LHCN-M2 (cell line): ENCODE measurements at places on chromosomes 2 and 18. TPM values are rescaled to one million over a fixed set of nuclear protein-coding genes. Genes with fewer than 3 reads are reported as not detected.

- DNase-seq = no peak
Measured at GRCh38 chr2:174342686-174343342, 8.1 kb downstream of the SP9 start.

DNA sequence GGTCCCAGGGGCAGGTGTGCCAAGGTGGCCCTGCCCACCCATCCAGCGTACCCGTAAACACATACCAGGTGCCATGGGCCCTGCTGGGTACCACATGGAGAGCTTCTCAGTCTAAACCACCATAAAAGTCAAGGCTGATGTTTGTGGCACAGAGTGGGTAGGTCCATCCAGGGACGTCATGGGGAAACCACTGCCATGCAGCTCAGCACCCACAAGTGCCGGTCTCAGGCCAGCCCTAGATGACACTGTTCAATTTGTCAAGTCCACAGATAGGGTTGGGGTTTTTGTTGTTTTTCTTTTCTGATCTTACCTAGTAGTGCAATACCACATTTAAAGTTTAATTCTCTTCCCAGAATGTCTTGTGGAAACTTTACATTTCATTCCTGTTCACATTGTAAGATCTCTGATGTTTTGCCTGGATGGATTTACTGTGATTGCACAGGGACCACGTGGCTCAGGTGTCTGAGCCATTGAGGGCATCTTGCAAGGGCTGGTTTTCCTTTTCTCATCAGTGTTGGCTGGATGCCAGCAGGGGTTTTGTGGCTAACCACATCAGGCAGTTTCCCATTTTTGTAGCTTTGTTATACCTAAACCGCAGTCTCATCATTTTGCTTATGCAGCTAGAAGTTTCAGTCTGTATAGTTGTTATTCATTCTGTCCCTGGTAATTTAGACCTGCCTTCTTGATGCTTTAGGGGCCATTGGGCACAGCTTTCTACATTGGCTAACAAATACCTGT is 64.7 kb downstream of the STK25 start:
- peak; percentile 79 for DNase-seq

Gene ITGA4
- total RNA-seq = 18.9 and 19.2 TPM in 2 replicates

Gene LAMA3
- 3.3 and 4.2 TPM in 2 replicates for total RNA-seq
